ENCODE measurements at places on chromosomes 6 and 20.

DNA sequence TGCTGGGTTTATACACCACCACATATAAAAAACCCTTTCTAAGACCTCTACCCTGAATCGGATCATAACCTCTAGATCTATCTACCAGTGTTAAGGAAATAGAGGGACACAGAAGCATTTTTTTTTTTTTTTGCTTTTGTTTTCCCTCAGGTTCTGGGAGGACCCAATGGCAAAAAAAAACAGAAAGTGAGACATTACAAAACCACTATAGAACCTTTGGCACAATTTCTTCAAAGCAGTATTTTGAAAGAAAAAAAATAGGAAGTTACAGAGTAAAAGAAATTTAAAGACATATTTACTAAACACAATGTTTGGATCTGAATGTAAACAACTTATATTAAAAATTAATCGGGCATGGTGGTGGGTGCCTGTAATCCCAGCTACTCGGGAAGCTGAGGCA is 1258.7 kb upstream of the GJE1 start:
- H3K4me3 ChIP-seq, result no peak overlapping the region
- H3K36me3 ChIP-seq, result no peaks in the 10 kb centered on the region

DNA sequence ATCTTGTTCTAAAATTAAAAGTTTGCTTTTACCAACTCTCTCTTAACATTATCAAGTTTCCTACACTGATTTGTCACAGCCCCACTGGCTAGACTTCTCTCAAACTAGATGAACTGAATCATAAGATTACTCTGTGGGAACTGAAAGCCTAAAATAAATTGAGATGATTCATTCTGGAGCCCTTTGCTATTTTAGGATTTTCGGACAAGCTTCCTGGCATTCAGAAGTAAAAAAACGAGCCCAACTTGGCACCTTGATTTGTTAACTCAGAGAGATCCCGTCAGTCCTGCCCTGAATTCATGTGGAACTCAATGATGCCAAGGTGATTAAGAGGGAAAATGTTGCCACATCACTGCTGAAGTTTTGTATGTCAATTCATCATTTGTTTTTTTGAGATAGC is 122.0 kb upstream of the NRSN1 start:
- no peak for DNase-seq
- no peak overlapping the region for H3K4me3 ChIP-seq
- H3K4me1 ChIP-seq, result no peaks in the 10 kb centered on the region
- H3K36me3 ChIP-seq, result no peaks in the 10 kb centered on the region
- no peak overlapping the region for H3K27ac ChIP-seq

- no peak for DNase-seq
- H3K4me3 ChIP-seq, result no peak overlapping the region
- H3K27me3 ChIP-seq, result peaks cover 16% of the 10 kb centered on the region
- no peaks in the 10 kb centered on the region for H3K36me3 ChIP-seq
These were observed 61.3 kb downstream of the RFX6 start for GRCh38 chr6:116938305-116938704.

GRCh38 chr20:17155401-17155800 is 71.4 kb upstream of the PCSK2 start:
- H3K4me1 ChIP-seq, result no peaks in the 10 kb centered on the region
- no peak for DNase-seq
- H3K27ac ChIP-seq, result no peak overlapping the region
- no peaks in the 10 kb centered on the region for H3K27me3 ChIP-seq
- H3K36me3 ChIP-seq, result no peaks in the 10 kb centered on the region

DNA sequence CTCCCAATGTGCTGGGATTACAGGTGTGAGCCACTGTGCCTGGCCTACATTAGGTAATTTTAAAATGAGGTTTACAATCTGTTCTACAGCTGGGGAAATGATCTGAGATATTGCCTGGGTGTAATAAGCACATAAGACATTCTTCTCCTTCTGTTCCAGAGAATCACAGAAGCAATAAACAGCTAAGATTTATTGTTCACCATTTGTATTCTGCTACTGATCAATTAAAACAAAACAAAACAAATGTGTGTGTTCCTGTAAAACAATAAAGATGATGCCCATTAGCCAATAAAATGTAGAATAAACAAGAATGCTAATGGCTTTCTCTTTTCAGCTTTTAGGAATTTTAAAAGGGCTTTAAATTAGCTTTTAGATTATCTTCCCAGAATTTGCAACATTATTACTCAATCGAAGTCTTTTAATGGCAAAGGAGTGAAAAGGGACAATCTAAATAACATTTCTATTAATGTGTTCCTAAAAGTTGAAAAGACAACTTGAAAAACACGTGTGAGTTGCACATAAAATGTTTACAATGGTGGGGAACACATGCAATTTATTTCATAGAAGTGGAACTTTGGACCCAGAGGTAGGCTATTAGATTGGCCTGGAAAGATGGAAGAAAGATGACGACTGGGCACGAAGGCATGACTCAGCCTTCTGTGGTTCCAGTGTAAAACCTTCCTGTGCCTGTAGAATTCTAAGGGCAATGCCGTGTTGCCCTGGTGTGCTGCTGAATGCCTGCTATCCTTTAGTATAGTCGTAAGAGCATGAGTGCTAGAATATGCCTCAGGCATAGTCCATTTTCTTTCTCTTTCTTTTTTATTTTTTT is 29.0 kb upstream of the DEK start:
- H3K27me3 ChIP-seq, result no peaks in the 10 kb centered on the region
- no peak overlapping the region for H3K27ac ChIP-seq
- no peak overlapping the region for H3K4me3 ChIP-seq

- H3K4me3 ChIP-seq, result no peak overlapping the region
- no peak for DNase-seq
- H3K27ac ChIP-seq, result no peak overlapping the region
- no peaks in the 10 kb centered on the region for H3K36me3 ChIP-seq
These were observed 631.1 kb downstream of the COL12A1 start for GRCh38 chr6:74574794-74575193.

DNA sequence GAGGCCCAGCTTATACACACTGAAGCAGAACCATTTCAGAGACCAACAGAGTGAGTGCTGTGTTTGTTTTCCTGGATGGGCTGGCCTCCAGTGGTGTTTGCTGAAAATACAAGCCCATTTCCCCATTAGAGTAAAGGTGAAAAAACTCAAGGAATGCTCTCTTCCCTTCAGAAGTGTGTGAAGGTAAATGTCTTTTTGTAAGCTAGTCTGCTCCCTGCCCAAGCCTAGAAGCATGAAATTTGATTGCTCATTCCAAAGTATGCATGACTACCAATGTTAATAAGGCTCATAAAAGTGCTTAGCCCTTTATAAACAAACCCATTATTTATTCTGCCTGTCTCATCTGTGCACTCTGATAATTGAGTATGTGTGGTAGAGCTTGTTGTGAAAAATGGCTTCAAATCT is 59.1 kb downstream of the ADGRF1 start:
- H3K4me1 ChIP-seq, result peaks cover 16% of the 10 kb centered on the region
- no peak overlapping the region for H3K4me3 ChIP-seq
- no peaks in the 10 kb centered on the region for H3K36me3 ChIP-seq
- H3K27me3 ChIP-seq, result no peaks in the 10 kb centered on the region
- DNase-seq, result peak; percentile 33

DNA sequence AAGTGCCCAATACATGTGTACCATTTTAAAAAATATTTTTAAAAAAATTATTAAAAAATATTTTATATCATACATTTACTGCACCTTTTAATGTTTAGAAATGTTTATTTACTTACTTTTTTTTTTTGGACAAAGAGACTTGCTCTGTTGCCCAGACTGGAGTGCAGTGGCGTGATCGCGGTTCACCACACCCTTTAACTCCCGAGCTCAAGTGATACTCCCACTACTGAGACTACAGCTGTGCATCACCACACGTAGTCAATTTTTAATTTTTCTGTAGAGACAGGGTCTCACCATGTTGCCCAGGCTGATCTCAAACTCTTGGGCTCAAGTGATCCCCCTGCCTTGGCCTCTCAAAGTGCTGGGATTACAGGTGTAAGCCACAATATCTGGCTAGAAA is 9.2 kb upstream of the SIRPG start:
- no peak for DNase-seq
- no peak overlapping the region for H3K4me3 ChIP-seq
- H3K36me3 ChIP-seq, result no peaks in the 10 kb centered on the region
- H3K27ac ChIP-seq, result no peak overlapping the region

DNA sequence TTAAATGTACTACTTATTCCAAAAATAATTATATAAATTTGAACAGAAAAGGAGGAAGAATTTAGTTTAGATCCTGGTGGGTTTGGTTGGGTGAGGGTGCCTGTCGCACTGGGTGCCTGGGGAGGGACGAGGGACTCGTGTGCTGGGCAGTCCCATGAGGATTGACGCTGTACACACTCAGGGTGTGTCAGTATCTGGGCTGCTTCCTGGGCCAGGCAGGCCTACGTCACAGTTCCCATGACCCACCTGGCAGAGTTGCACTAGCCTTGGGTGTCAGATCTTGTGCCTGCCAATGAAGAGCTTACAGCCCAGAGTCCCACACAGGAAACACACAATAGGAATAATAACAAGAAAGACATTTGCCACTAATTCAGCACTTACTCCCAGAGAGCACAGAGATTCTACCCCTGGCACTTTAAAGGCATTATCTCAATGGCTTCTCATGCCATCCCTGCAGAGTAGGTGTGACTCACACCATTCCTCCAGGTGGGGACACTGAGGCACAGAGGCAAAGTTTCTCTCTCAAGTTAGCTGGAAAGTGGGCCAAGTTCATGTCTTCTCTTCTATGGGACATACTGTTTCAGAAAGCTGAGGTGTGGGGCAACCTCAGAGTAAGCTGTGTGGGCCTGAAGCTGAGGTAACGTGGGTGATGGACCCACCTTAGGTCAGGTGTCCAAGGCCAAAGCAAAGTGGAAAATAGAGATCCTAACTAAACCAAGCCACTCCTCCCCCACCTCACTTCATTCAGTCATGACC is 1.3 kb upstream of the SDCBP2 start:
- H3K36me3 ChIP-seq, result peaks cover 44% of the 10 kb centered on the region
- H3K27me3 ChIP-seq, result no peaks in the 10 kb centered on the region
- H3K27ac ChIP-seq, result no peak overlapping the region
- DNase-seq, result no peak
- peaks cover 12% of the 10 kb centered on the region for H3K4me1 ChIP-seq

GRCh38 chr6:142548566-142548965 is 246.8 kb downstream of the ADGRG6 start:
- no peak for DNase-seq
- H3K36me3 ChIP-seq, result no peaks in the 10 kb centered on the region
- no peak overlapping the region for H3K27ac ChIP-seq
- H3K4me3 ChIP-seq, result no peak overlapping the region
- H3K4me1 ChIP-seq, result no peaks in the 10 kb centered on the region

DNA sequence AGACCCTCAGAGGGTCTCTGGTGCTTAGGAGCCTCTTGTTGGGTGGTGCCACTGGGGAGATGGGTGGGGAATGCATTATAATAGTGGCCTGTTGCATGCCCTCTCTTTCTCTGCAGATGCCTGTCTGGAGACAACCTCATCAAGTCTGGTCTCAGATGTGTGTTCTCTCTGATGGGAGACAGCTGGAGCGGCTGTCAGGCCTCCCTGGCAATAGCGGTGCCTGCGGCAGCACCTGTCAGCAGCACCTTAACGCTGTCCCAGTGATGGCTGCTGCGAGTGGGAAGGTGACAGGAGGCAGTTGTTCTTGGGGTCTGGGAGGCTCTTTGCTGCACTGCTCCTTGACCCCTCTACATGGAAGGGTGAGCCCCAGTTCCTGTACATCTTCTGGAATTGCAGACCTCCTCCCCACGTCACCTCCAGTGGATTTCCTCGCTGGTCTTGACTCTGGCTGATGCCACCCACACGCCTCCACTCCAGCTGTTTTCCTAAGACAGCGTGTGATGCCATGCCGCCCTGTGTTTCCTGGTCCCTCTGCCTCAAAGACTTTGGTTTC is 63.3 kb upstream of the BLCAP start:
- no peak overlapping the region for H3K4me3 ChIP-seq
- peaks cover 21% of the 10 kb centered on the region for H3K27me3 ChIP-seq
- H3K4me1 ChIP-seq, result no peaks in the 10 kb centered on the region
- H3K36me3 ChIP-seq, result no peaks in the 10 kb centered on the region
